ENCODE measurements at places on chromosomes 7 and 10.

DNA sequence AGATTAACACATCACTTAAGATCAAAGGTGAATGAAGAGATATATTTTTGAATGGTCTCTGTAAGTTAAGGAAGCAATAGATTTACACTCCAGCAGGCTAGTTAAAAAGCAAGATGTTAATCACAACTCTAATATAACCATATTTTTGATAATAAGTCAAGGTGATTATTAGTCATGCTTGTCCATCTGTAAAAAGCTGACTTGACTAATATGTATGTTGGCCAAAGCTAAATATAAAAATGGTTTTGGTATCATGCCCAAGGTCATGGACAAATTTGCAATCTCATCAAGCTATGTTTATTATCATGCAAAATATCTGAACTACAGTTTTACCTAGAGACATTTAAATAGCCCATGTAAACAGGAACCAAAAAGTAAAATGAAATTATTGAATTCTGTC, 102.6 kb upstream of the CSTF2T start:
- DNase-seq: no peak

GRCh38 chr7:100360135-100360854, 2.4 kb downstream of the PILRB start:
- DNase-seq: no peak

GRCh38 chr7:34153656-34154270, 248.4 kb downstream of the BMPER start:
- peak; percentile 35 for DNase-seq

GRCh38 chr7:147145194-147145593, 1028.6 kb downstream of the CNTNAP2 start:
- no peak for DNase-seq

DNA sequence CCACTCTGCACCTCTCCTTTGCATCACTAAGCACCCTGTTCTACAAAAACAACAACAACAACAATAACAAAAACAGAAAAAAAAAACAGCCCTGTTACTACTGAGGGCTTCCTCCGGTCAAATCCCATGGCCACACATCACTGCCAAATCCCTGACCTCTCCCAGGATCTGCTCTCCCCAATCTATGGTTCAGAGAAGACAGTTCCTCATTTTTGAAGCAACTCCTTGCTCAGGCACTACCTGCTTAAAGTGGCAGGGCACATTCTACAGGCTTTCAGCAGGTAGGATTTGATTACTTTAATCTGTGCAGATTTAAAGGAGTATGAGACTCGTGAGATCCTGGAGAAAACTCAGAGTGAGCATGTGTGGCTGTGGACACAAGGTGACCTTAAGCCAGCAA, 46.9 kb downstream of the PIK3CG start:
- no peak for DNase-seq

- DNase-seq: peak; percentile 43
Measured at GRCh38 chr10:72692994-72693781, 1.2 kb downstream of the MCU start.

- peak; percentile 96 for DNase-seq
Measured at GRCh38 chr10:21525367-21526187, at the start of gene SKIDA1. SKIDA1 (minus strand) TSS chr10:21525682; CDS start chr10:21517822, 7,860 bp downstream.

DNA sequence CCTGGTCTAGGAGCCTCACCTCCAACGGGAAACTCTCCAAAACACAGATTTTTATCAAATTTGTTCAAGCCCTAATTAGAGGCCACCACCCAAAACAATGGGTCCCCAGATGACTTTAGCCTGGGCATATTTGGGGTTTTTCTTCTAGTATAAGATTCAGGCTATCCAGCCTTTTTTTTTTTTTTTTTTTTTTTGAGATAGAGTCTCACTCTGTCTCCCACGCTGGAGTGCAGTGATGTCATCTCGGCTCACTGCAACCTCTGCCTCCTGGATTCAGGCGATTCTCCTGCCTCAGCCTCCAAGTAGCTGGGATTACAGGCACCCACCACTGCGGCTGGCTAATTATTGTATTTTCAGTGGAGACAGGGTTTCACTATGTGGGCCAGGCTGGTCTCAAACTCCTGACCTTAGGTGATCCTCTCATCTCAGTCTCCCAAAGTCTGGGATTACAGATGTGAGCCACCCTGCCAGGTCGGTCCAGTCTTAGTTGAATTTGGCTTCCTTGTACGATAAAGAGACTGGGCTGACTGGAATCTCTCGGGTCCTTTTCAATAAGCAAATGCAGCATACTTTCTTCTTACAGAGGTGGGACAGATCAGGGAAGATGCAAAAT, 91.4 kb upstream of the KLF6 start:
- DNase-seq: no peak

GRCh38 chr7:123745437-123745836, 3.4 kb downstream of the WASL start:
- DNase-seq: no peak

GRCh38 chr7:99012722-99013121, 131.2 kb downstream of the SMURF1 start:
- no peak for DNase-seq

DNA sequence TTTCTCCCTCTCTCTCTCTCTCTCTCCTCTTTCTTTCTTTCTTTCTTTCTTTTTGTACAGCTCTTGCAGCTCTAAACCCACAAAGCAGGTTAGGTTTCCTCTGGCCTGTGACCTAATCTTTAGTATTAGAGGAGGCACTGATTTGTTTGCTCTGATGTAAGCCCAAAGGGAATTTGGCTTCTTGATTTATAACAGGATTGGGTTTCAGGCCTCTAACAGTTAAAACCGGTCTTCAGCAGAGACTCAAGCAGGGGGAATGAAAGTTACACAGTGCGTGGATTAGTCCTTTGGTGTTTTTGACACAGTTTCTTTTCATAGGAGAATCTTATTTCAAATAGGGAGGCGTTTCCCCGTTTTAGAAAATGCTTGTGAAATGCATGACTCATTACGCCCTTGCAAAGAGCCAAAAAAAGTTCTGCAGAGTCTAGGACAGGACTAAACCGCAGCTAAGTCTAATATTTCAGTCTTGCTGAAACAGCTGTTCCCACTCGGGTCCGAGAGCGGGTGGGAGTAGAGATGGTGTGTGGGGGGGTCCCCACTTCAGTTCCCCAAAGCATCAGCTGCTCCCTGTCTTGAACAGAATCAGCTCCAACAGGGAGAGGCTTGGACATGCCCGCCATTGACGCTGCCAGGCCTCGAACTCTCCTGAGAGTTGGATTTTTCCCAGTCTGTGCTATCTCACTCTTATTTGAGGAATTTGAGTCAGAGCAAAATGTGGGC, 296.5 kb upstream of the PITRM1 start:
- peak; percentile 96 for DNase-seq

- DNase-seq: no peak
Measured at GRCh38 chr10:6624392-6624791, 44.3 kb upstream of the PRKCQ start.

GRCh38 chr10:77478247-77478961, 159.2 kb downstream of the KCNMA1 start:
- peak; percentile 96 for DNase-seq

DNA sequence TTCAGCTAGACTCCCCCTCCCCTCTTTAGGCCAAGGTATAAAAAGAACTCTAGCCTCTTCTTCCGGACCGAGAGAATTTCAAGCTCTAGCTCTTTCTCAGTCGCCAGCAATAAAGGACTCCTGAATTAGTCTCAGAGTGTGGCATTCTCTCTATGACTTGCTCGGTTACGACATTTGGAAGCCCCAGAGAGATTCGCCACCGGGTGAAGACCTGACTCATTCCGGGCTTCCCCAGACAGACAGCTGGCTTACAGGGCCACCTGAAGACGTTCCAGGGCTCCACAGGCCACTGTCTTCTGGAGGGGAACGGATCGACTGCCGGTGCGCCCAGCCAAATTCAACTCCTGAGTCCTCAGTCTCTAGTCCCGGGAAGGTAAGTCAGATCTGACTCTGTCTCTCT, at the start of gene AKR1B15:
Gene AKR1B15 (plus strand): TSS at position 234 of the 400 bp plus-strand sequence. CDS start 15,510 bp downstream, outside the sequence.
- DNase-seq: peak; percentile 16

- no peak for DNase-seq
Measured at GRCh38 chr10:42996588-42996987, 80.3 kb upstream of the RET start.

GRCh38 chr10:34260904-34261303, 554.2 kb downstream of the PARD3 start:
- DNase-seq: no peak

DNA sequence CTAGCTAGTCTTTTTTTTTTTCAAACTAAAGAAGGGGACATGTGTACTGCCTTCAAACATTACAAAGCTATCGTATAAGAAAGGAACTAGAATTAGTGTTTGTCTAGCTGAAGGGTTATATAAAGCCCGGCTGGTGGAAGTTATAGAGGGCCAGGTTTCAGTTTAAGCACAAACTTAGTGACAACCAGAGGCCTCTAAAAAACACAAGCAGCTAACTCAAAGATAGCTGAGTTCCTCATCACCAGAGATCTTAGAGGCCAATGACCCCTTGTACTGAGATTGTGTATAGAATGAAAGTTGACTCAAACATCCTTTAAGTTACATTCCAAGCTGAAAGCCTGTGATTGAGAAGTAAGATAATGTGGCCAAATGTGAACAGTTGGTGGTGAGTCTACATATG, 28.1 kb upstream of the SGMS1 start:
- no peak for DNase-seq

GRCh38 chr7:120949998-120950538, 509 bp upstream of the ING3 start:
- DNase-seq: no peak

DNA sequence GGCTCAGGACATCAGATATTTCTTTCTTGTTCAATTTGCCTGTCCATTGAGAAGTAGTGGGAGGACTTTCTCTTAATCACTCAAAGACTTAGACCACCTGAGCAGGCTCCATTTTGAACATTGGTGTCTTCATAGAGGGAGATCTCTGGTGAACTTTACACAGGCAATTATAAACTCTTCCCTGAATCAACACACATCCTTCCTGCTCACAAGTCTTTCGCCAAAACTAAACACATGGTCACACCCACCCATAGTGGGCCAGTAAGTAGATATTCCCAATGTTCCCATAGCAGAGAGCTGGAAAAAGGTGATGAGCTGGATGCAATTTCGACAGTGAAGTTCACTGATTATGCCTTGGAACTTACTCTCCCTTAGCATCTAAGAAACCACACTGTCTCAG, 8.2 kb upstream of the MACC1 start:
- DNase-seq: no peak

GRCh38 chr7:44267719-44268421, 57.5 kb downstream of the CAMK2B start:
- DNase-seq: no peak

GRCh38 chr10:77872947-77873535, 53.5 kb downstream of the DLG5 start:
- no peak for DNase-seq

GRCh38 chr7:128322040-128322643, 21.6 kb downstream of the RBM28 start:
- peak; percentile 53 for DNase-seq

DNA sequence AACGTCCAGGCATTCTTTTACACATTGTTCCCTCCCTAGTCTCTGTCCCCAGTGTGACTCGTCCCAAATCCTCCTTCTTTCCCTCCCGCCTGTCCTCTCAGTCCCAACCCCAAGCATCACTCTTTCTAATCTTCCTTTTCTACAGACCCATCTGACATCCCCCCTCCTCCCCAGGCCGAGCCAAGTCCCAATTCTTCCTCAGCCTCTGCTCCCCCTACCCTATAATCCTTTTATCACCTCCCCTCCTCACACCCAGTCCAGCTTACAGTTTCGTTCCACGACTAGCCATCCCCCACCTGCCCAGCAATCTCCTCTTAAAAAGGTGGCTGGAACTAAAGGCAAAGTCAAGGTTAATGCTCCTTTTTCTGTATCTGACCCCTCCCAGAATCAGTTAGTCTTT, 95.1 kb downstream of the MACC1 start:
- DNase-seq: no peak

DNA sequence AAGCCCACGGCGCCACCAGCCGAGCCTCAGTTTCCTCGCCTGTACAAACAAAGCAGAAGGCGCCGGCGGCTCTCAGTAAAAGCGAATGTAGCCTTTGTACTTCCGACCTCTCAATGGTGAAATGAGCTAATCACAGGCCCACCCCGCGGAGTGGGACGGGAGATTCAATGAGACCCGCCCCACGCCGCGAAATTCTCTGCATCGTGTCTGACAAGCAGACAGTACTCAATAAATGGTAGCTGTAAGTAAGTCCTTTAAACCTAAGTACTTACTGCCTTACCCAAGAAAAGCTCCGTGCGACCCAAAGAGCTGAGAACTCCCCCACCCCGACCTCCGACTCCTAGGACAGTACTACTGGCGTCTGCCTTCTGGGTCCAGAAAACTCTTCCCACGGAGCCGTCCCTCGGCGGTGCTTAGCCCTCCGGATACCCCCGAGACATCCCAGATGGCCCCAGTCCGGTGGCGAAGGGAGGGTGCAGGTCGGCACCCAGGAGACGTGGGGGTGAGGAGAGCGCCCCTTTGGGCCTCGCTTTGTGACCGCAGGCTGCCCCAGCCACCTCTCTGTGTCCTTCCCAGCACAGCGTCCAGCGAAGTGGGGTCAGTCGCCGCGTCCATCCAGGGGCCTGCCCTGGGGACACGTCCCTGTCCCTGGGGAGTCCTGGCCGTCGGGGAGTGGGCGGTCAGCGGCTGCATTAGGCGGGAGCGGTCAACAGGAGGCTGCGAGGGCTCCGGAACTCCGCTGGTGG, 972 bp upstream of the CXCL12 start:
- DNase-seq: peak; percentile 17

DNA sequence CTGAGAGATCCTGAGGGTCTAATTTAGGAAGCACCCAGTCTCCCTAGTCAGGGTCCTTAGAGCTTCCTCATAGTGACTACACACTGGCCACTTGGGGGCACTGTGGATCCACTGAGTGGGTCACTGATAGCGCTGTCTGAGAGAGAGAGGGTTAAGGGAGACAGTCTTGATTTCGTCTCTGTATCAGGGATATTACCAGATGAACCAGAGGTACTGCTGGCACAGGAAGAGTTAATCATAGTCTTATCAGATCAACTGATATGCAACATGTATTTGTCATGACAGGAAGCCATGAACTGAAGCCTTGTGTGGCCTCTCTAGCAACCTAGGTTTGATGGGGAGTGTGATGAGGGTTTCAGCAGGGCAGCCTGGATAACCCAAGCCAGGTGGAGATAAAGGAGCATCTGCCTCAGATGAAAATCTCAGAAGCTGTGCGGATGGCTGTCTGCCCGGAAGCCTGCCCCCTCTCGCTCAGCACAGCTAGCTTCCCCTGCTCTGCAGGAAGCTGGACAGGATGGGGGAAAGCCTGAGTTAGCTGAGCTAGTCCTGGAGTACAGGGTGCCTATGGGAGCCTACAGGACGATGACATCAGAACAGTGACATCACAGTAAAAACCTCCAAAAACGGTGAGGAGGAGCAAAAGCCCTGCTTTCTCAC, 214.0 kb upstream of the PRSS1 start:
- DNase-seq: peak; percentile 94

DNA sequence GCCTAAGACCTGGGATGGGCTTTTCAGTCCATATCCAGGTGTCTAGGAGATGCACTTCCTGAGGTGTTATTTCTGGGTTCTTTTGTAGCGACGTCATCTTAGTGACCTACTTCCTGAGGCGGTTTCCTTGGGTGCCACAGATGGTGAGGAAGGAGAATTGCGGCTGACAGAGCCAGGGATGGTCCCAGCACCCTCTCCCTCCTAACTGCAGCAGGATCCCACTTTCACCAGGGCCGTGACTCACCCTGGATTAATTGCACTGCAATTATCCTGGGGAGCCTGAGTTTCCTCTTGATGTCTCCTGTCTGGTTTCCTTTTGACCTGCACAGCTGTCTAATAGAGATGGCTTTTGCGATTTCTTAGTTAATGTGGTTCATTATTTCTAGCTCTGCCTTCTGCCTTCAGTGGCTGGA, 271.7 kb downstream of the TCF7L2 start:
- DNase-seq: peak; percentile 87
